ENCODE measurements at places on chromosomes 7 and 10.

DNA sequence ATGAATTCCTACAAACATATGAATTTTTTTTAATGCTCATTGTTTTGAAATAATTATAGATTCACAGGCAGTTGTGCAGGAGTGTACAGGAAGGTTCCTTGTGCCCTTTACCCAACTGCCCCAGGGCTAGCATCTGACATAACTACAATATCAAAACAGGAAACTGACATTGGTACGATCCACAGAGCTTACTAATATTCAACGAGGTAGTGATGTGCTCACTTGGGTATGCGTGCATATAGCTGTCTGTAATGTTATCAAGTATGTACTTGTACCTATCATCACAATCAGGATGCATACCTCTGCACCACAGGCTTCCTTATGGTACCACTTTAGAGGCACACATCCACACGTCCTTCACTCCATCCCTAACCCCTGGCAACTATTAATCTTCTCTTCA, 68.3 kb downstream of the BMS1 start:
- DNase-seq = no peak

- DNase-seq = no peak
Observed at GRCh38 chr10:128125416-128125943, 743 bp downstream of the MKI67 start.

GRCh38 chr7:31663072-31663471, 23.9 kb upstream of the PPP1R17 start:
- no peak for DNase-seq

- DNase-seq = no peak
Observed at GRCh38 chr10:80133206-80133605, 676 bp downstream of the PLAC9 start.

- no peak for DNase-seq
Observed at GRCh38 chr10:122877264-122877663, 2.1 kb downstream of the FAM24B start.

DNA sequence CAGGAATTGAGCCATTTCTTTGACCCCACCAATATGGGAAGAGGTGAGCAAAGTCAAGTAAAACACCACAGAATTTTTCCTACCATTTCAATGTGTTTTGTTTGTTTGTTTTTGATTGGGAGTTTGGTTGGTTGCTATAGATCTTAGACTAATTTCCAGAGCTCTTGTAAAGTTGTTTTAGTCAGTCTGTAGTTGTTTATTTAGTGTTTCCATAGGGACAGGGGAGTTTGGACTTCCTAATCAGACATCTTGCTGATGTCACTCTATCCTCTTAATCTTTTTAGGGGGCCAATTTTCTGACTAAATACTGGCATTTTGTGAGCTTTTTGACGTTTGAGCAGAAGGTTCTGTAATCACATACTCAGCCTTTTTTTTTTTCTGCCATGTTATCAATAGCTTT, 266.9 kb downstream of the ABCA13 start:
- DNase-seq = no peak

DNA sequence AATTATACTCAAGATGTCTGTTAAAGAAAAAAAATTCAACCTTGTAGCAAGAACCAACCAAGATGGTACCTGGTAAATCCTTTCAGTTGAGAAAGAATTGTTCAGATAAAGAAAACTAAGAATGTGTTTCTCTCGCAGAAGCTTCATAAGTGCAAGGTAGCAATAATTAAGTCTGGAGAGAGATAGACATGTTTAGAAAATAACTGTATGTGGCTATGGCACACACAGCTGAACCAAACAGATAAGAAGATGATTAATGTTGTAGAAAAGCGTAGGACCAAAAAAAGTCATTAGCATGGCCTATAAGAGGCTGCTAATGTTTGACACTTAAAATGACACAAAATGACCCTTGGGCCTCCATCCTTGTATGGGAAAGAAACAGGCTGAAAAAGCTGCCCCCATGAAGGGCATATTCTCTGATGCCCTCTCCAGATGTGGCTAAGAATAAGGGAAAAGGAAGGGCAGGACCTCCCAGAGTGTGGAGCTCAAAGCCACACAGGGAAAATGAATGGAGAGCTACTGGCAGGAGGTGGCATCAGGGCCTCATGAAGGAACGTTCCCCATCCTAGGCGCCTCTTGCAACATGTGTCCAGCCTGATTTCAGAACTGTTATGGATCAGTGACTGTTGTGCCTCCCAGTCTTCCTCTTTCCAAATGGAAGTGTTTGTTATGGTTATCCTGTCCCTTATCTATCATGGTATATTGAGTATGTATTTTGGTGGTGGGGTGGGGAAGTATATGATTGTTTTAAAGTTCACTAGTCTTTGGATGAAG, 30.7 kb downstream of the TLL2 start:
- DNase-seq = no peak

- DNase-seq = no peak
Observed at GRCh38 chr7:135368416-135369186, 135.0 kb downstream of the STRA8 start.

GRCh38 chr10:27861781-27862180, 116.2 kb upstream of the MKX start:
- DNase-seq = no peak

GRCh38 chr10:95559471-95559870, 1.7 kb downstream of the SORBS1 start:
- no peak for DNase-seq

DNA sequence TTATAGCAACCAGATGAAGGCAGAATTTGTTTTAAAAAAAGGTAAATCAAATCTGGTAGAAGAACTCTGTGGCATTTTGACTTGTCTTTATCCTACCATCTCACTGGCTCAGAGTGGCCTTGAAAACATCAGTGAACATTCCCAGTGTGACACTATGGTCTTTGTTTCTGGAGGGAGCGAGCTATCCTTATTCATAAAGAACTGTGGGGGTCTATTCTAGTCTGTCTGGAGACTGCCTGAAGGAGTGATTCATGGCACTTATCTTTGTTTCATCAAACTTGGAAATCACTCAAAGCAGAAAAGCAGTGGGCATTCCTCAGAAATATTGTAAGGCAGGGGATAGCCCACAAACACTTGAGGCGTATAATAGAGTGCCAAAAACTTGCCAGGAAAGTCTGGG, 719.1 kb downstream of the PCDH15 start:
- DNase-seq = peak; percentile 3

DNA sequence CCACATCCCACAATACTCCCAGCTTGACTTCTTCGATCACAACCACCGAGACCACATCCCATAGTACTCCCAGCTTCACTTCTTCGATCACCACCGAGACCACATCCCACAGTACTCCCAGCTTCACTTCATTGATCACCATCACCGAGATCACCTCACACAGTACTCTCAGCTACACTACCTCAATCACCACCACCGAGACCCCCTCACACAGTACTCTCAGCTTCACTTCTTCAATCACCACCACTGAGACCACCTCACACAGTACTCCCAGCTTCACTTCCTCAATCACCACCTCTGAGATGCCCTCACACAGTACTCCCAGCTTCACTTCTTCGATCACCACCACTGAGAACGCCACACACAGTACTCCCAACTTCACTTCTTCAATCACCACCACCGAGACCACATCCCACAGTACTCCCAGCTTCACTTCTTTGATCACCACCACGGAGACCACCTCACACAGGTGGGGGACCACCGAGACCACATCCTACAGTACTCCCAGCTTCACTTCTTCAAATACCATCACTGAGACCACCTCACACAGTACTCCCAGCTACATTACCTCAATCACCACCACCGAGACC, 8.6 kb downstream of the MUC3A start:
- DNase-seq = no peak

GRCh38 chr10:28489206-28489605, 43.7 kb upstream of the WAC start:
- no peak for DNase-seq

GRCh38 chr7:158849768-158850544, 6.4 kb upstream of the DYNC2I1 start:
- no peak for DNase-seq

GRCh38 chr7:101177644-101178043, 2.4 kb downstream of the NAT16 start:
- no peak for DNase-seq

DNA sequence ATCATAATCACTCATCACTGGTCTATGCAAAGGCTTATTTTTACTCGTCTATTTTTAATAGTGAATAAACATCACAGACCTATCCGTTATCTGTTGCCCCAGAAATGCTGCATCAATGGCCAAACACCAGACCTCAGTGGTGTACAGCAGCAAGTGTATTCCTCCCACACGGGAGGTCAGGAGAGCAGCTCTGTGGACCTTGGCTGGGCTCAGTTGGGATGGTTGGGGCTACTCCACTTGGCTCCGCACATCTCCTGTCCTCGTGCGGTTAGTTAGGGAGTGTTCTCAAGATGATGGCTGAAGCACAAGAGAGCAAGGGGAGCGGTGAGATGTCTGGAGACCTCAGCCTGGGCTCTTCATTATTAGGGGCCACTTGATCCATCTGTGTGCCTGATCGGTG, 2.0 kb downstream of the AKR1E2 start:
- no peak for DNase-seq

GRCh38 chr7:150620061-150620460, 12.1 kb downstream of the GIMAP6 start:
- DNase-seq = no peak

GRCh38 chr7:101625031-101625791, 3.9 kb downstream of the MYL10 start:
- no peak for DNase-seq

GRCh38 chr10:119079599-119080520, 757 bp downstream of the EIF3A start:
- DNase-seq = no peak

GRCh38 chr10:73446926-73447325, 13.6 kb upstream of the MSS51 start:
- DNase-seq = no peak

GRCh38 chr10:71289421-71290130, 29.5 kb upstream of the SLC29A3 start:
- DNase-seq = no peak

DNA sequence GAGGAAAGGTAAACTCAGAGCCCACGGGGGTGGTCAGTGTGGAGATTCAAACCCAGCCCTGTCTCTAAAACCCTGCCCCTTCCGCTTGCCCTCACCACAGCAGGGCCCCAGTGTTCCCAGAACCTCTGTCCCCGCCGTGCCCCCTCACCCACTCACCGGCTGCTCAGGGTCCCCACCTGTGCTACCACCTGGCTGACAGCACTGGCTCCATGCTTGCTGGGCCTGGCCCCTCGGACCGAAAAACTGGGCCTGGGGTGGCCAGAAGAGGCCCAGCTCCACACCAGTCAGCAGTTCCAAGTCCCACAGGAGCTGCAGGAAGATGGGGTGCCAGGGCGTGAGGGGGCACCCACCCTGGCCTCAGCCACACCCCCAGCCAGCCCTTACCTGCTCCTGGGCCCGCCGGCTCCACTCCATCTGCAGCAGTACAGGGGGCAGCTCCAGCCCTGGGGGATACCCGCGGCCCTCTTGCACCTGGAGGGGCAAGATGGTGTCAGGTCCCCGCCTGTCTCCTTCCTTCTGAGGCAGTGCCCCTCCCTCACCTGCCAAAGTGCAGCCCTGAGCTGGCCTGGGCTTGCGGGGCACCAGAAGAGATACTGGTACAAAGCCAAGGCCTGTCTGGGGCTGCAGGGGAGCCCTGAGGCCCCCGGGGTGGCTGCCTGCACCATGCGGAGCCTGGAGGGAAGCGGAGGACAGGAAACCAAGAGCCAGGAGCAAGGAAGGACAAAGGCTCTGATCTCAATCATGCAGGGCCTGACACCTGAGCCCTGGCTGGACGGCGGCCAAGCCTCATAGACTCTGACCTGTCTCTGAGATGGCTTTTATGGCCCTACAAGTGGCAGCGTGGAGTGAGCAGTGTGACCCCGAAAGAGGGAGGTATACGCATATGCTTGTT, 11.7 kb downstream of the ATP6V1F start:
- no peak for DNase-seq

DNA sequence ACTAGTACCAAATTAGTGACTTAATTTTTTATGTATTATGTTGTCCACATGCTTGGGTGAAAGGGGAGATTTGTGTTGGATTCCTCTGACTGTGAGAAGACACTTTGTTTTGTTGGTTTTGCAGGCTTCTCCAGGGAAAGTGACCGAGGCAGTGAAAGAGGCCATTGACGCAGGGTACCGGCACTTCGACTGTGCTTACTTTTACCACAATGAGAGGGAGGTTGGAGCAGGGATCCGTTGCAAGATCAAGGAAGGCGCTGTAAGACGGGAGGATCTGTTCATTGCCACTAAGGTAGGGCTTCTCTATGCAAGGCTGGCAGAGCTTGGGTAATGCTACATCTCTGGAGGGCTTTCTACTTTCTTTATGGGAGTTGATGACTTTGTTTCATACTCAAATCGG, 4.5 kb downstream of the AKR1E2 start:
- no peak for DNase-seq

- DNase-seq = no peak
Observed at GRCh38 chr7:137142376-137142775, 201.2 kb downstream of the PTN start.

GRCh38 chr10:87092376-87092860, 2.2 kb downstream of the GLUD1 start:
- DNase-seq = no peak

DNA sequence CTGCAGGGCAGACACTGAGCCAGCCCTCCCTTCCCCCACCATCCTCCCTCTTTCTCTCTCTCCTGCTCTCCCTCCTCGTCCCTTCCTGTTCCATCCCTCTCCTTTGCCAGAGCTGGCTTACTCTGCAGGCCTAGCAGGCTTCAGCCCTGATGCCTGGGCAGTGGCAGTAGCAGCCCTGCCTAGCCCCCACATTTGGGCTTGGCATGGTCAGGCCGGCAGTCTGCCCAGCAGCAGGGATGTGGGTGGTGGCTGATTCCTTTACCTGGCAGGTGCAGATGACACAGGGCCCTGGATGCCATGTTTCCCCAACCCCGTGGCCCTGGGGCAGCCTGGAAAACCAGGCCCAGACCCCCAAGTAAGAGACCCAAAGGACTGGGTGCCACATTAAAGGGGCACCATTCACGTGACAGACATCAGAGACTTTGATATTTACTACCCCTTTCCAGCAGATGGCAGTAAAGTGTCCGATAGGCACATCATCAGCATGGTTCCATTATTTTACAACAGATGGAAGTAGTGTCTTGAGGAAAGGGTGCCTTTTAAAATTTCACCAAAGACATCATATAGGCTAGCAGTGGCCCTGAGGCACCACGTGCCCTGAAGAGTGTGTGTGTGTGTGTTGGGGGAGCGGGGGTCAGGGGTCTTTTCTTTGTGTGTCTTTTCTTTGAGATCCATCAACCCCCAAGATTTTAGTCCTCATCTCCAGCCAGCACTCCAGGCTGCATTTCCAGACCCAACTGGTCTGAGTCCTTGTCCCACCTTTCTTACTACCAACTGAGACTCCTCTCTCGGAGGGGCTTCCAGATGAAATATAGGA, 5.9 kb downstream of the KCP start:
- DNase-seq = no peak
